ENCODE measurements at places on chromosomes 5 and 9.

DNA sequence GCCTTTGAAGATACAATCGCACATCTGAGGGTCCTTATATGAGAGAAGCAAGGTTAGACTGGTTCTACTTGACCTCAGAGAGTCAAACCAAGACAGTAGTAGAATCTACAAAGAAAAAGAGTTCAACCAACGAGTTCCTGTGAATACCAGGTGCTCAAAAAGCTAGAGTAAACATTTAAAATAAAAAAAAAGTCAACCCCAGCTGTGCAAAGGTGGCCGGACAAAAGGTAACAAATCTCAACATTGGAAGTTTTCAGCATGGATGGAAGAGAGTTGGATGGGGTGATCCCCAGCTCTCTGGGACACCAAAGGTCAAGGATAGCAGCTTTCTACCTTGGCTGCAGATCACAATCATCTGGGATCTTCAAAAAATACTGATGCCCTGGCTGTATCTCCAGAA, 14.4 kb downstream of the SHB start:
- DNase-seq, result no peak

DNA sequence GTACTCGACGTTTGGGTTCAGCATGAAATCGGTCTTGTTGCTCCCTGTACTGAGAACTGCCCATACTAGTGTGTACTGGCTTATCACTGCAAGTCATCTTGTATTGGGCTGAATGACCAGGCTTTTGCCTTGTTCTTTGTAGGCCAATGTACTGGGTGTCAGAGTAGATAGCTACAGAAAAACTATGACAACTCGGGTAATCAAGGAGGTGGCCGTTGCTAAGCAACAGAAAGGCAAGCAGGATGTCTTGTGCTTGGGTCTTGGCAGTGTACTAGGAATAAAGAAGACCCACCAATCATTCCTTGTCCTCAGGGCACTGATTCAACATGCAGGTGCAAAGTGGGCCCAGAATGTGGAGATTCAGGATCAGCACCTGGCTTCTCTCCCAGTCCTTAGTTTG, 11.9 kb upstream of the SHISAL2B start:
- no peak for DNase-seq

DNA sequence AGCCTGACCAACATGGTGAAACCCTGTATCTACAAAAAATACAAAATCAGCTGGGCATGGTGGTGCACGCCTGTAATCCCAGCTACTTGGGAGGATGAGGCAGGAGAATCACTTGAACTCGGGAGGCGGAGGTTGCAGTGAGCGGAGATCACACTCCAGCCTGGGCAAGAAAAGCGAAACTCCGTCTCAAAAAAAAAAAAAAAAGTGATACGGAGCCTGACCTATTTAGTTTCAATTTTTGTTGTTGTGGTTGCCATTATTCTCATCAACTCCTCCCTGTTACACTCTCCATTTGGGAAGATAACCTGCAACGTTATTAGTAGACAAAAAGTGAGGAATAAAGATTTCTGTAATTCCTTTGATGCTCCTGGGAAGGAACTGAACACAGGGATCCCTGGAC, 1.3 kb downstream of the STOM start:
- DNase-seq, result peak; percentile 38

DNA sequence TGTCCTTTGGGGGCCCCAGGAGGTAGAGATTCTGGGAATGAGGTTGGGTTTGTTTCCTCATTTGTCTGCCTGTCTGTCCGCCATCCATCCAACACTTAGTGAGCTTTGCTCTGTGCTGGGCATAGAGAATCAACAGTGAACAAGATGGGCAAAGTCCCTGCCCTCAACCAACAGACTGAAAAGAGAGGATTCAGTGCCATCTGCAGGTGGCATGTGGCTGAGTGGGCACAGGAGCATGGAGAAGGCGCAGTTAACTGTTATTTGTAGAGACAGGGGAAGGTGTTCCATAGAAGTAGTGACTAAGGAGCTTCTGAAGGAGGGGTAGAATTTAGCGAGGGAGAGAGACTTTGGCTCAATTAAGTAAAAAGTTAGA, 23.1 kb downstream of the POLR1E start:
- no peak for DNase-seq

- no peak for DNase-seq
Measured at GRCh38 chr5:15819617-15820016, 319.6 kb downstream of the FBXL7 start.

- DNase-seq, result peak; percentile 93
Measured at GRCh38 chr5:141564216-141564692, 54.5 kb downstream of the DIAPH1 start.

Measured in activated CD4-positive, alpha-beta T cell treated with anti-CD3 and anti-CD28 coated beads, Interleukin-10, Interleukin-2, amounts not matched to agents 100 ng/mL and 50 ng/mL, durations not matched to agents 16 hours and 8 hours (primary cell).